ENCODE measurements at places on chromosomes 6 and 20.
A peak's percentile ranks its signal among the peaks of the same experiment; 100 is the strongest.

- DNase-seq = no peak
Observed at GRCh38 chr6:119517428-119517827, 167.9 kb upstream of the MAN1A1 start.

DNA sequence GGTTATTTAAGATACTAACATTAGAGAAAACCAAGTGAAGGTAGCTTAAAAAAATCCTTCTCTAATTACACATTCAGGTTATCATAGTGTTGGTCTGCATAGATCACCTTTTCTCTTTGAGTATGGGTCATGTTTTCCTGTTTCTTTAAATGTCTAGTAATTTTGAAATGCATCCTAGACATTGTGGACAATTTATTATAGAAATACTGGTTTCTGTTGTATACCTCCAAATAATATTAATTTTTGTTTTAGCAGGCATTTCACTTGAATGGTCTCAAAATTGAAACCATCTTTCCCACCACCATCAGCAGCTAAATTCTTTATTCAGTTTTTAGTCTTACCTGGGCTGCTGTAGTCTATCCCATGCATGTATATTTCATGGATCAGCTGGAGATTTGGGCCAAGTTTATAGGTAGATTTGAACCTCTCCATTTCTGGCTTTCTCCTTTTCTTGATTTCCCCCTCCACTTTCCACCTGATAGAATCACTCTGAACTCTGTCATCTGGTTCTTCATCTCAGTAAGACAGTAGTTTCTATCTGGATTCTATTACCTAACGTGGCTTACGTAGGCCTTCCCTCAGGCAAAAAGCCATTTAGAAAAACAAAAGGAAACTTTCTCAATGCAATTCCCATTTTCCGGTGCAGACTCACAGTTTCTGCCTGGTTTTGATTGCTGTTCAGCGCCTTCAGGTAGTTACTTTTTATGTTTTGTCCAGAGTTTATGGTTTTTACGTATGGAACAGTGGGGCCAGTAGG, 52.3 kb downstream of the ZFAND3 start:
- no peak for DNase-seq

GRCh38 chr20:60090631-60091030, 132.4 kb downstream of the CDH26 start:
- DNase-seq = no peak

DNA sequence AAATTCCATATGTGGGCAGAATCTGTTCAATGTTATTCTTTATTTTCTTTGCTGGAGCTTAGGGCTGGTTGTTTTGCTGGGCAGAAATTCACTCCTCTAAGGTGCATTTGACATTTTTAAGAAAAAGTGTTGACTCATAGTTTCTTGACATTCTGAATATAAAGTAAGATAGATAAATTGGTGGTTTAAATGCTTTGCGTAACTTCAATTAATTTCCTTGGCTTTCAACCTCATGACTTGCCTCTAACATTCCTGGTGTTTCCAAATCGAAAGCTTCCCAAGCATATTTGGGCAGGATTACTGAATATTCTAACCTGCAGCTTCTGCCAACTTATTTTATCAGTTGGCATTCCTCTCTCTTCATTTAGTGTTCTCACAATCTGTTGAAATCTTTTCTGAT, 718.7 kb upstream of the ADGRB3 start:
- DNase-seq = no peak

GRCh38 chr6:19995575-19996257, 158.5 kb downstream of the ID4 start:
- DNase-seq = no peak

GRCh38 chr6:52929321-52930164, 20.0 kb upstream of the GSTA3 start:
- DNase-seq = peak; percentile 94

DNA sequence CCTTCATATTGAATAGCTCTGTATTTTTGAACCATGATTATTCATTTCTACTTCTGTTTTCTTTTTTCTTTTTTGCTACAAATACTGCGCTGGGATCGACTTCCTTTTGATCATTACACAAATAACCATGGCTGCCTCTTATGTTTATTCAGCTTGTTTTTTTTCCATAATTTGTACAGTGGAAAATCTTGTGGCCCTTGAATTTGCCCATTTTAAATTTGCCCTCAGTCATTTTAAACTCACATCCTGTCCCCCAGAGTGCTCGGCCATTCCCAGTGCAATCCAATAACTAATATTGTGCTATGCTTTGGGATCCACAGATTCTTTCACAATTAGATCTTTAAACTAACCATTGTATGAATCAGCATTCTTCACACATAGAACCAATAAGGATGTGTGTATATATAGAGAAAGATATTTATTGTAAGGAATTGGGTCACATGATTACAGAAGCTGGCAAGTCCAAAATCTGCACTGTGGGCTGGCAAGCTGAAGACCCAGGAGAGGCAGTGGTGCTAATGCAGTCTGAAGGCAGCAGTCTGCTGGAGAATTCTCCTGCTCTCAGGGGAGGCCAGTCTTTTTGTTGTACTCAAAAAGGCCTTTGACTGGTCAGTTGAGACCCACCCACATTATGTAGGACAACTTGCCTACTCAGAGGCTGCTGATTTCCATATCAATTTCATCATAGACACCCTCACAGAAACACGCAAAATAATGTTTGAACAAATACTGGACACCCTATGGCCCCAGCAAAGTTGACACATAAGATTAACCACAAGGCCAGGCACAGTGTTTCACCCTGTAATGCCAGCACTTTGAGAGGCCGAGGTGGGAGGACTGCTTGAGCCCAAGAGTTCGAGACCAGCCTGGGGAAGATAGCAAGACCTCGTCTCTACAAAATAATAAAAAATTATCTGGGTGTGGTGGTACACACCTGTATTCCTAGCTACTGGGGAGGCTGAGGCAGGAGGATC, 147.1 kb downstream of the MTHFD1L start:
- no peak for DNase-seq

GRCh38 chr6:109297406-109298110, 84.7 kb downstream of the CD164 start:
- no peak for DNase-seq

GRCh38 chr20:6467562-6467961, 299.9 kb upstream of the BMP2 start:
- DNase-seq = no peak

DNA sequence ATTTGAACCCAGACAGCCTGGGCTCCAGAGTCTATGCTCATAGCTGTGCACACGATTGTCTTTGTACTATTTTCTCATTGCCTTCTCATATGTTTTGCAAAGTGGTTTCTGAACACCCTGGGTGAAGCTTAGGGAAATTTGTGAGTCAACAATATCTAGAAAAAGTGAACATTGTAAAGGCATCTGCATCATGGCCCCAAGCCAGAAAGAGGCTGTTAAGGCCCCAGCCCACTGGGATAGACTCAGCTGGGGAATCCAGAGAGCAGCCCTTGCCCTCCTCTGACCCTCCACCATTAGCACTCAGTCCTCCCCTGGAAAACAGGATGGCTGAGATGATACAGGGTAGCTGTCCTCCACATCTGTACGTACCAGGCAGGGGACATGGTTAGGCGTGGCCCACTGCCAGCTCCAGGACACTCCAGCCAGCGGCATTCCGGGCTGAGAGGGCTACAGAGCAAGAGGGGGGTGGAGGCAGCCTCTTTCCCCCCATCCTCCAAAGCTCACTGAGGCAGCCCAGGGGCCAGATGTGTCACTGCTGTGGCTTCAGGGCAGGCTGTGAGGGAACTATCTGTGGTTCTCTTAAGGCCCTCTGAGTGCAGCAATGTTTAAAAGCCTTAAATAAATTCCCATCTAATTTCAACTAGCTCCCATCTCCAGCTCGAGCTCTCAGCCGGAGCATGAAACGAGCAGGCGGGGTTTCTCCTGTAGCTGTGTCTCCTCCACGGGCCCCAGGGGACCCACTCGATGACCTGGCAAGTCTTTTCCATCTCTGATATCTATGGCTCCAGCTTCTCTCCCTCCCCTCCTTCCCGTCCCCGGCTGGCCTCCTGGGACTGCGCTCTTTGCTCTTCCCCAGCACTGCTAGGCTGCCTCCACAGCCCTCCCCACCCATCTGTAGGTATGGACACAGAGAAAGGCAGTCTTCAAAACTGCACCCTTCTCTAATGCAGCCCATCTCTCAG, 209.4 kb upstream of the LRFN2 start:
- DNase-seq = no peak
